ENCODE measurements at places on chromosomes 6 and 20. TPM values are rescaled to one million over a fixed set of nuclear protein-coding genes. Genes with fewer than 3 reads are reported as not detected.
A peak's percentile ranks its signal among the peaks of the same experiment; 100 is the strongest.

The ERVFRD-1 gene
- total RNA-seq: not detected

GRCh38 chr6:317448-318144 is 25.3 kb downstream of the DUSP22 start:
- H3K36me3 ChIP-seq: peaks cover 5% of the 10 kb centered on the region
- no peak for DNase-seq
- H3K27ac ChIP-seq: no peak overlapping the region
- H3K4me1 ChIP-seq: peaks cover 18% of the 10 kb centered on the region
- peaks cover 2% of the 10 kb centered on the region for H3K27me3 ChIP-seq

DNA sequence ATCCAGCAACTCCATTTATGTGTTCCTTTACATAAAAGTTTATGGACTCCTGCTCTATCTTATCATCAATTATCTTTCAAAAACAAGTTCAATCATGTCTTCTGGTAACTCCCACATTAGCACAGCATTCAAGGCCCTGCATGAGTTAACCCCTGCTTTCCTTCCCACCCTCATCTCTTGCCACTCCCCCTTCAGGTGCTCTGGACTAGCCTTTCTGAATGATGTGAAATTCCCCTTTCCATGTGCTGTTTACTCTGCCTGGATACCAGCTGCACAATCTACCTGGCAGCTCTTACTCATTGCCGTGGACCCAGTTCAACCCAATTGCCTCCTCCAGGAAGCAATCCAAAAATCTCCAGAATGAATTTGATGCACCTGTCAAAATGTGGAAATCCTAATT is 11.9 kb downstream of the ADGRF4 start:
- H3K27ac ChIP-seq: no peak overlapping the region
- no peak for DNase-seq
- H3K4me3 ChIP-seq: no peak overlapping the region
- no peaks in the 10 kb centered on the region for H3K4me1 ChIP-seq
- H3K36me3 ChIP-seq: no peaks in the 10 kb centered on the region

DNA sequence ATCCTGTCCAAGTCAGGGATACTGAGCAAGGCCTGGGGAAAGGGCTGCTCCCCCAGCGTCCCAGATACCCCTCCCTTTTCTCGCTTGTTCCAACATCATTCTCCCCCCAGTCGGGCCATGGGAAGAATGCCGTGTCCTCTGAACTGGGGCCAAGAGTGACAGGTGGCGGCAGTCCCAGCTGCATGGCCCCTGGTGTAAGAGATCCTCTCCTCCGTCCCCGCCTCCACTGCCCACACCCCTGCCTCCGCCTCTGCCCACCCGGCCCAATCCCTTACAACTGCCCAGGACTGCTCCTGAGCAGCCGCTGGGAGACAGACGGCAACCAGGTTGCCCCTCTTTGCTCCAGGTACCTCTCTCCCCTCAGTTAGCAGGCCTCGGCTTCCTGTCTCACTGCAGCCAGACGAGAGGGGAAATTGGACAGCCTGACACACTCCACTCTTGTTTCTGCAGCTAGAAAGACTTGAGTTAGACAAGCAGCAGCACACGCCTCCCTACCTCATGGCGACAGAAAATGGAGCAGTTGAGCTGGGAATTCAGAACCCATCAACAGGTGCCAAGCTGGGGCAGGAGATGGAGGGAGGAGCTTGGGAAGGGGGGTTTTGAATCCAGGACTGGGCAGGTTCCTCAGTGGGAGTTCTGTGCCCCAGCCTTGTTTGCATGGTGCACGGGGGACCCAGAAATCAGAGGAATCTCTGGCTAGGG is at the start of gene MYLK2:
Gene MYLK2 (plus strand): TSS at position 274 of the 702 bp plus-strand sequence. CDS start 225 bp downstream, at position 499.
- H3K27me3 ChIP-seq: peaks cover 1% of the 10 kb centered on the region
- no peak for DNase-seq
- H3K36me3 ChIP-seq: no peaks in the 10 kb centered on the region
- peak within 1 kb of the TSS; percentile 18 for H3K27ac ChIP-seq

- no peaks in the 10 kb centered on the region for H3K4me1 ChIP-seq
- H3K4me3 ChIP-seq: no peak overlapping the region
- H3K36me3 ChIP-seq: no peaks in the 10 kb centered on the region
- H3K27me3 ChIP-seq: peaks cover 4% of the 10 kb centered on the region
- H3K27ac ChIP-seq: no peak overlapping the region
- no peak for DNase-seq
Measured at GRCh38 chr6:43123461-43124314, 47.4 kb upstream of the SRF start.

DNA sequence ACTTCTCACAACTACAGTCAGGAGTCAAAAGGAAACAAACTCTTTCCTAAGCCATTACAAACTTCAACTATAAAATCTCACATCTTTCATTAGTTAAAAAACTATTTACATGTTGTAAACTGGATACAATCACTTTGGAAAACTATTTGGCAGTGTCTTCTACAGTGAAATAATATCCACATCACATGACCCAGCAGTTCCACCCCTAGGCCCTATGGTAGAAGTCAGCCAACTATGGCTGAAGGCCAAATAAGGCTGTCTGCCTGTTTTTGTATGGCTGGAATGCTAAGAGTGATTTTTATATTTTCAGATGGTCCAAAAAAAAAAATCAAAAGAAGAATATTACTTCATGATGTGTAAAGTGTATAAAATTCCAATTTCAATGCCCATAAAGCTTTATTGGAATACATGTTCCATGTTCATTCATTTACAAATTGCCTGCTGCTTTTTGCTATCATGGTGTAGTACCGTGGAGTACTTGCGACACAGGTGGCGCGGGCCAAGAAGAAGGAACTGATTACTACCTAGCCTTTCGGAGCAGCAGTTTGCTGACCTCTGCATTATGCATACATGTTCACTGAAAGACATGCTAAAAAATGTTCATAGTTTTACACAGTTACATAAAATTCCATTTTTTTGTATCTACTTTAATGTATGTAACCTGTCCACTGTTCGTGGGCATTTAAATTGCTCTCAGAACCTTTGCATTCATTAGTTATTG is 129.0 kb downstream of the KIF16B start:
- no peaks in the 10 kb centered on the region for H3K27me3 ChIP-seq
- DNase-seq: no peak
- peaks cover 7% of the 10 kb centered on the region for H3K4me1 ChIP-seq
- peaks cover 2% of the 10 kb centered on the region for H3K36me3 ChIP-seq
- no peak overlapping the region for H3K4me3 ChIP-seq

GRCh38 chr6:156617376-156617775 is 159.8 kb upstream of the ARID1B start:
- H3K4me1 ChIP-seq: no peaks in the 10 kb centered on the region
- H3K27me3 ChIP-seq: peaks cover 4% of the 10 kb centered on the region
- no peak overlapping the region for H3K4me3 ChIP-seq
- DNase-seq: no peak

- no peaks in the 10 kb centered on the region for H3K4me1 ChIP-seq
- no peak for DNase-seq
- H3K27me3 ChIP-seq: no peaks in the 10 kb centered on the region
- no peaks in the 10 kb centered on the region for H3K36me3 ChIP-seq
- H3K4me3 ChIP-seq: no peak overlapping the region
- no peak overlapping the region for H3K27ac ChIP-seq
Measured at GRCh38 chr20:60512443-60512842, 554.2 kb downstream of the CDH26 start.

GRCh38 chr20:18879262-18879661 is 65.7 kb downstream of the SCP2D1 start:
- no peaks in the 10 kb centered on the region for H3K36me3 ChIP-seq
- DNase-seq: no peak
- no peak overlapping the region for H3K4me3 ChIP-seq
- no peaks in the 10 kb centered on the region for H3K4me1 ChIP-seq
- no peak overlapping the region for H3K27ac ChIP-seq

DNA sequence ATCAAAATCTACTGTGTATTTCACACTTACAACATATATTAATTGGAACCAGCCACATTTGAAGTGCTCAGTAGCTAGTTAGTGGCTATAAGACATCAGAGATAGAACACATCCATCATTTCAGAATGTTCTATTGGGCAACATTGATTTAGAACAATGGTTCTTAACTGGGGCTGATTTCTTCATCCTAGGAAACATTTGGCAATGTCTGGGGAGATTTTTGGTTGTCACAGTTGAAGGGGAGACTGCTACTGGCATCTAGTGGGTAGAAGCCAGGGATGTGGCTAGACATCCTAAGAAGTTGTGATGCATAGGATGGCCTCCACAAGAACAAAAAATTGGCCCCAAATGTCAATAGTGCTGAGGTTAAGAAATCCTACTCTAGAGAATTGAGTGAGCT is 132.5 kb downstream of the OLIG3 start:
- H3K36me3 ChIP-seq: peaks cover 4% of the 10 kb centered on the region
- DNase-seq: no peak
- H3K4me3 ChIP-seq: no peak overlapping the region
- H3K27me3 ChIP-seq: peaks cover 10% of the 10 kb centered on the region
- H3K27ac ChIP-seq: no peak overlapping the region

The APOBEC2 gene
- not detected for total RNA-seq

The CTAGE9 gene
- total RNA-seq: not detected

- peaks cover 12% of the 10 kb centered on the region for H3K27me3 ChIP-seq
- no peak for DNase-seq
- H3K4me3 ChIP-seq: no peak overlapping the region
- no peak overlapping the region for H3K27ac ChIP-seq
- no peaks in the 10 kb centered on the region for H3K36me3 ChIP-seq
- H3K4me1 ChIP-seq: no peaks in the 10 kb centered on the region
Measured at GRCh38 chr6:10465629-10466499, 51.0 kb upstream of the TFAP2A start.

GRCh38 chr6:135192256-135193174 is 11.4 kb downstream of the MYB start:
- H3K4me3 ChIP-seq: no peak overlapping the region
- H3K27me3 ChIP-seq: no peaks in the 10 kb centered on the region
- peak overlapping the region; percentile 45 for H3K27ac ChIP-seq

The MAFB gene
- 2.3 TPM for total RNA-seq

- H3K4me1 ChIP-seq: peaks cover 69% of the 10 kb centered on the region
- H3K36me3 ChIP-seq: peaks cover 22% of the 10 kb centered on the region
- peak; percentile 57 for DNase-seq
- H3K27me3 ChIP-seq: no peaks in the 10 kb centered on the region
- peak overlapping the region; percentile 38 for H3K4me3 ChIP-seq
- peak overlapping the region; percentile 94 for H3K27ac ChIP-seq
Measured at GRCh38 chr6:135537741-135538301, 40.3 kb upstream of the AHI1 start.

GRCh38 chr6:91087908-91088307 is 501.0 kb upstream of the MAP3K7 start:
- H3K36me3 ChIP-seq: no peaks in the 10 kb centered on the region
- H3K4me3 ChIP-seq: no peak overlapping the region
- H3K27ac ChIP-seq: no peak overlapping the region
- no peaks in the 10 kb centered on the region for H3K4me1 ChIP-seq
- peaks cover 4% of the 10 kb centered on the region for H3K27me3 ChIP-seq
- DNase-seq: no peak

The LKAAEAR1 gene
- 0.31 TPM for total RNA-seq

The MAD2L1BP gene
- 39.0 TPM for total RNA-seq

DNA sequence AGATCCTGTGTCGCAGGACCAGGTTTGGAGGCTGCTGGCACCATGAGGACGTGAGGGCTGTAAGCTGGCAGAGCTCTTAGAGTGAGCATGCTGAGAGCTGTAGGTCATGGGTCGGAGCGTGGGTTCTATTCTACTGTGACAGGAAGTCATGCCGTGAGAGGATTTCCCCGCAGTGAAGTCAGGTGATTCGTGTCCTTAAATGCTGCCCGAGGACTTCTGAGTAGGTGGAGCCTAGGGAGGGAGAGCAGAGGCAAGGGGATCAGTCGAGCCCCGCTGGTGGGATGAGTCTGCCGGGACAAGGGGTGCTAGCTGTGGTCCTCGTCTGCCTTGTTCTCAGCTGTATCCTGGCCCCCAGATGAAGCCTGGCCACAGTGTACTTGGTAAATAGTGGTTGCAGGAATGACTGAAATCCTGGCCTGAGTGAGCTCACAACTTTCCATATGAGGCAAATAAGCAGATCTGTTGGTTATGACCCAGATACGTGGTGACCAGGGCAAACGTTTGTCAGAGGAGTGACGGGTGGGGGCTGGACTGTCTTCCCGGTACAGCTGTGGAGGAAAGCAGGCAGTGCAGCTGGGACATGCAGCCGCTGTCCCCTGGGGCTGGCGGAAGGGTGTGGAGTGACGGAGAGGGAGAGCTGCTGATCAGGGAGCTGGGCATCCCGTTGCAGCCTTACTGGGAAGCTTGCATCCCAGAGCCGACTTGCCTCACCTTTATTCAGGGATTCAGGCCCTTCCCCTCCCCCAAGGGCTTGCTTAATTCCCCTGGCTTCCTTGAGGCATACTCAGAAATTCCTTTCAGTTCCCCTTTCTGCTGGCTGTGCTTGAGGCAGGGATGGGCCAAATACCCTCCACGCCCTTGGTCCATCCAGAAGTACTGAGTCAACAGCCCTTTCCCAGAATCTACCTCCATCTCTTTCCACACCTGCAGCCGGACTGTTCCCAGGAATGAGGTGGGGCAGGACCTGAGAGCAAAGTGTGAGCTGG is 250.9 kb upstream of the RREB1 start:
- DNase-seq: peak; percentile 45
- H3K36me3 ChIP-seq: peaks cover 1% of the 10 kb centered on the region
- peak overlapping the region; percentile 65 for H3K4me3 ChIP-seq
- H3K27ac ChIP-seq: peak overlapping the region; percentile 89

The NDRG3 gene
- 21.9 TPM for total RNA-seq

The CCHCR1 gene
- total RNA-seq: 51.3 TPM

- H3K27me3 ChIP-seq: no peaks in the 10 kb centered on the region
- DNase-seq: no peak
- peaks cover 26% of the 10 kb centered on the region for H3K36me3 ChIP-seq
- peaks cover 44% of the 10 kb centered on the region for H3K4me1 ChIP-seq
Measured at GRCh38 chr20:3156811-3157619, 2.6 kb downstream of the FASTKD5 start.

The RBCK1 gene
- total RNA-seq: 132 TPM

Data from activated T-helper 1 cell treated with anti-CD3 and anti-CD28 coated beads, Interleukin-12 subunit alpha, Interleukin-12 subunit beta, Interleukin-2, Interleukin-4 antibody, amounts not matched to agents 30 ng/mL and 10 ng/mL and 1 ng/mL, durations not matched to agents 14 hours and 24 hours and 36 hours (primary cell).